ENCODE measurements at places on chromosomes 2 and 18.

GRCh38 chr2:184597571-184597991 lies 748 bp upstream of the ZNF804A start:
- no peak for DNase-seq

- no peak for DNase-seq
These were observed 61.0 kb downstream of the CIB4 start for GRCh38 chr2:26580151-26580550.

DNA sequence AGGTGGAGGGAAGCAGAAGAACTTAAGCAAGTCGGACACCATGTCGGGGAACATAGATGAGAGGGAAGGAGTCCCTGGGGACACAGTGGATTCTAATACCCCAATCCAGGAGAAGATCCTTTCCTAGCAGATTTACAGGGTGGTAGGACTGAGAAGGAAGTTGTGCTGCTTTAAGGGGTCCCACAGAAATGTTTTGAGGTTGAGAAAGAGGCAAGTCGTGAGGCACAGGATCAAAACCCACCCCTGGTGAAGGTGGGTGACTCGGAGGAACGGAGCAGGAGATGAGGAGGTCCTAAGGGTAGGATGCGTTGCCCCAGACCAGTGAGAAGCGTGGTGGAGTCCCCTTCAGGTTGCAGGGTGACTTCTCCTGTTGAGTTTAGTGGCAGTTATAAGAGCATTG lies 32.7 kb downstream of the DCDC2C start:
- DNase-seq = no peak

DNA sequence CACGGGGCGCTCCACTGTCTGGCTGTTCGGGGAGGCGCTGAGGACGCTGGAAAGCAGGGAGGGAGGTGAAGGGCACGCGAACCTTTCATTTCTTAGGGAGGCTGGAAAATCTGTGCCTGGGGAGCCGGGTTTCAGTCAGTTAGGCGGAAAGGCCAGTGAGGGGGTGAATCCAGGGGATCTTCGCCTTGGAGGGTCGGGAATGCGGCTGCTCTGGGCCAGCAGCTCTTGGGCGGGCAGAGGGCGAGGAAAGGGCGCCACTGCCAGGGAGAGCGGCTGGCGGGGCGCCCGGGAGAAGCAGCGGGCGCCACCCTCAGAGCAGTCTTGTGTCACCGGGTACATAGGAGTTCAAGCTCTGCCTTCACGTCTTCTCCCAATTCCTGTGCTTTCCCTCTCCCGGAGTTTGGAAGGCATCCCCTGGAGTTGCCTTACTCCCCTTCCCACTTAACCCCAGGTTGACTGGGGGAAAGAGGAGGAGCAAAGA lies 1.4 kb downstream of the CCDC85A start:
- no peak for DNase-seq

GRCh38 chr2:15023221-15023620 lies 390.7 kb downstream of the LRATD1 start:
- DNase-seq = no peak

DNA sequence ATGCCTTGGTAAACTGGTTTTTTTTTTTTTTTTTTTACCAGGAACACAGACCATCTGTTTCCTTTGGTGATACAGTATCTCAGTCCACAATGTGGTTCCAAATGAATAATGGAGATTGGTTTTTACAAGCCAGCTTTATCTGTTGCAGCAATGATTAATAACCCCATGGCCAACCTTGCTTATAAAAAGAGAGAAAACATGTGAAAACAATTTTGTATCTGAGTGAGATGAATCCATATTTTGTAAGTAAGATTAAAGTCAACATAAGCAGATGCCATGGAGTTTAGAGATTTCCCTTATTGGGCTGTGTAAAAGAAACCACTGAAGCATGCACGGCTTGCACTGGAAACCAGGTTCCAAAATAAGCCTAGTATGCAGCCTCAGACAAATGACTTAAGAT lies 108.6 kb upstream of the CNTNAP5 start:
- DNase-seq = no peak

Measured in GM19239 (cell line).